ENCODE measurements at places on chromosomes 5 and 9. TPM values are rescaled to one million over a fixed set of nuclear protein-coding genes. Genes with fewer than 3 reads are reported as not detected.

Gene FBP1
- 66.0 TPM for polyA plus RNA-seq

Gene TMEM215
- 0.27 TPM for polyA plus RNA-seq

Gene IL11RA
- 77.5 TPM for polyA plus RNA-seq

Gene SPOUT1
- polyA plus RNA-seq: 43.3 TPM

Gene NTNG2
- polyA plus RNA-seq: 0.34 TPM

Gene MYOZ3
- polyA plus RNA-seq: 6.3 TPM

Gene PTPN3
- polyA plus RNA-seq: 48.5 TPM

Gene KIF27
- 22.7 TPM for polyA plus RNA-seq

Gene TXNDC8
- not detected for polyA plus RNA-seq

Gene GABRG2
- 0.22 TPM for polyA plus RNA-seq

Gene SLC1A3
- polyA plus RNA-seq: 4.7 TPM

Gene CCL28
- polyA plus RNA-seq: 2.2 TPM

Gene IL31RA
- polyA plus RNA-seq: 0.11 TPM

Gene VCAN
- polyA plus RNA-seq: 320 TPM

Gene ZNF483
- polyA plus RNA-seq: 3.2 TPM

Gene PDE6A
- polyA plus RNA-seq: 0.24 TPM

Gene GPR21
- polyA plus RNA-seq: not detected

Gene TMEM167A
- 102 TPM for polyA plus RNA-seq

Gene GNA14
- 14.1 TPM for polyA plus RNA-seq

Gene SH3GL2
- 4.3 TPM for polyA plus RNA-seq

Gene PRDM9
- 0.03 TPM for polyA plus RNA-seq

Gene MSX2
- 0.47 TPM for polyA plus RNA-seq

Gene UBTD2
- 62.8 TPM for polyA plus RNA-seq

Gene DMGDH
- polyA plus RNA-seq: 26.0 TPM

Gene DMRTA1
- polyA plus RNA-seq: 1.9 TPM

Gene TSSK1B
- 0.09 TPM for polyA plus RNA-seq

Gene HTR4
- 0.05 TPM for polyA plus RNA-seq

Gene SLC6A19
- 72.8 TPM for polyA plus RNA-seq

Gene PCDHGA7
- polyA plus RNA-seq: 2.1 TPM

Gene GDF9
- 1.8 TPM for polyA plus RNA-seq
